Esophagus mucosa (tissue), 1 donor: ENCODE measurements at places on chromosomes 16 and 17. TPM values are rescaled to one million over a fixed set of nuclear protein-coding genes. Genes with fewer than 3 reads are reported as not detected.
A peak's percentile ranks its signal among the peaks of the same experiment; 100 is the strongest.

MPO gene
- not detected for total RNA-seq

TMIGD1 gene
- total RNA-seq: not detected

STH gene
- not detected for total RNA-seq

DNA sequence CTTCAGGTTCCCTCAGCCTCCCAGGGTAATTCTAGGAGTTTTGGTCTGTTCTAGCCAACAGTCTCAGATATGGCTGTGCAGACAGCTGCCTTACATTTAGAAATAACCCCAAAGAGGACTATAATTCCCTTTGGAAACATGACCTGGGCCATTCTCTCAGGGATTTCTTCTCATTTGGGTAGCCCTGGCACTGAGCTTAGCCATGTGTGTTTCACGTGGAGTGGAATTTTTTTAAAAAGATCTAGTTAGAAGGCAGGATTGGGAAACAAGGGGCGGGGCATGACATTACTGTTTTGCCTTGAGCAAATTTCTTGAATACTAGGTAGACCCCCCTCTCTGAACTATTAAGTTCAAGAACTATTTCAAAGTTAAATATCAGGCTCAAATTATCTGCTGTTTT is 29.6 kb upstream of the MRC2 start:
- ATAC-seq: no peak

GRCh38 chr16:85471469-85472431 is 141.4 kb upstream of the GSE1 start:
- ATAC-seq: peak; percentile 57

MAPT gene
- total RNA-seq: 0.88 TPM

NPIPA3 gene
- total RNA-seq: 1.8 TPM

PLLP gene
- 9.3 TPM for total RNA-seq

DNA sequence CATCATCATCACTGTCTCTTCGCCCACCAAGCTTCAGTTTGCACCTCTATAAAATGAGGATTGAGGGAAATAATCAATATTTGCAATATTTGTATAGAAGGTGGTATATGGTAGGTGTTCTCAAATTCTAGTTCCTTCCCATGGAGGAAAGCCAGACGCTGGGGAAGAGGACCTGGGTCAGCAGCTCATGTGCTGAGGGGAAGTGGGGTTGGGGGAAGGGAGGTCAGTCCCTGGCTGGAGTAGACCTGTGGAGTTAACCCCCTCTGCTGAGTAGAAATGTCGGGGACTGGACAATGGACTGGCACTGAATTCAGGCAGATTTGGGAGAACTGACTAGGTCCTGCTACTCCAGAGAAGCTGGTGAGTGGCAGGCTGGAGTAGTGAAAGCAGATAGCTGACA is 12.8 kb upstream of the ITGB3 start:
- ATAC-seq: no peak

DNA sequence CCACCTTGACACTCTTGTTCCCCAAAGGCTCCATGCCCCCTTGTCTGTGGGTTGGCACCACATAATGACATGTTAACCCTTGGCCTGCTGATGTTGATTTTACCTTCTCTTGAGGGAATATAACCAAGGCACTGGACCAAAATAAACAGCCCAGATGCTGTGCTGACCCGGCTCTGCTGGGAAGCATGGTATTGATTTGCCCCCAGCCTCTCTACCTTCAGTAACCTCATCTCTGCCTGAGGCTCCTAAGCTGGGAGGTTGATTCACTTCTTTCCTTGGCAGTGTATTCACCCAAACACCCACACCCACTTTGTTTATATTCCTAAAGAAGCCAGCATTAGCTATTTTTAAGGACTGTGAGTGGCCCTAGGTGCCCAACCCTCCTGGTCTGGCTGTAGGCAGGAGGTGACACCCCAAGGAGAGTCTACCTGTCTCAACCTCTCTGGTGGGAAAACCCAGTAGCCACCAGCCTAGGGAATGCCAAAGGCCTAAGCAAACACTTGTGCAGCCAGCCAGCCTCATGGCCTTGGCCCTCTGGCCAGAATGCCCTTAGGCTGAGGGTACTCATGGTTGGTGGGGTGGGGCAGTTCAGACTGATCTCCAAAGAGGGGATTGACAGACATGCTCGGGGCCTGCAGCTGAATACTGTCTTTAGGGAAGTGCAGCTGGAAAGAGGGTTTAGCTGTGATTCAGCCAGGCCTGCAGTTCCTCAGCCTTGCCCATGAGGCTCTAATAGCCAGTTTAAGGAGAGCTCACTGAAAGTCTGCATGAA is 42.7 kb downstream of the GNAO1 start:
- ATAC-seq: no peak

CCL2 gene
- total RNA-seq: 2.2 TPM

ABCC1 gene
- 33.9 TPM for total RNA-seq

DNA sequence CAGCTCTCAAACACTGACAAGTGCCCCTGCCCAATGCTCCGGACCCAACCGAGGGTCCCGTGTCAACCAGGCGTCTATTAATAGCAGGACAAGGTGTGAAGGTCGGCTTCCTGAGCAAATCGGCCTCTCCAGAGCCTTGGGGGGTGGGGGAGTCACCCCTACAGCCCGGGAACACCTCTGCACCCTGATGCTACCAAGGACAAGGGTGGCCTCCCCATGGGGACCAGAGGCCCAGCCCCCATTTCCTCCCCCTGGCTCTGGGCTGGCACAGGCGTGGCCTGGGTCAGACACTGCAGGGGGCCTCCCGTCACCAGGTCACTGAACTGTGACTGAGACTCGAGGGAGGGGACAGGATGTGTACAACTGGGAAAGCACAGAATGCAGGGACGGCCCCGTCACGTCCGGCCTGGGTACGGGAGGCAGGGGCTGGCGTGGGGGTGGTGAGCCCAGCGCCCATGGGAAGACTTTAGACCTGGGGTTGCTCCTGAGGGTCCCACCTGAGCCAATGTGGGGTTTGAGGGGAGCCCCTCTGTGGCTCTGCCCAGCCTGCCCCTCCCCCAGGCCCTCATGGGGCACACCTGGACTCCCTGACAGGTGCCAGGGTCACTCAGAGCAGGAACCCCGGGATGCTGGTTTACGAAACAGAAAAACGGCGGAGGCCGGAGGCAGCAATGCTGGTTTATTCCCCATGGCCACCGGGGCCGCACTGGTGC is 579 bp upstream of the CYBA start:
- ATAC-seq: peak; percentile 65

DNA sequence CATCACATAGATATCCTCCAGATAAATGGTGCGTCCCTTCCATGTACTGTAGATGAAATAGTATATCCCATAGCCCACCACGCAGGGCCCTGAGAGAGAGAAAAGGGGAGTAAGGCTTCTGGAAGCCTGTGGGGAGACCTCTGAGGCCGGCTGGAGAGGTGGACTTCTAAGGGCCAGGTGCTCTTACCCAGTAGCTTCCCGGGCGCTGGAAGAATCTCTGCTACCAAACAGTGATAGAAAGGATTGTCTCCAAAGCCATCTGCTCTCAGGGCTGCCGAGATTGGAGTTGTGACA is 718 bp downstream of the SAT2 start:
- peak; percentile 3 for ATAC-seq

- no peak for ATAC-seq
These were observed 155.4 kb downstream of the FOXL1 start for GRCh38 chr16:86733546-86734254.

GRCh38 chr16:88628512-88628974 is 9.8 kb upstream of the IL17C start:
- ATAC-seq: no peak

- ATAC-seq: peak; percentile 65
These were observed at the start of gene TMEM107 for GRCh38 chr17:8176197-8176940. Gene TMEM107, minus strand, starts transcription at chr17:8176380. Its CDS starts 94 bp downstream, at chr17:8176286.

PKMYT1 gene
- 16.9 TPM for total RNA-seq

GRCh38 chr17:34598161-34598776 is 18.9 kb downstream of the TMEM132E start:
- no peak for ATAC-seq

GRCh38 chr16:57741660-57742191 is 6.2 kb downstream of the KATNB1 start:
- ATAC-seq: peak; percentile 53

SCNN1G gene
- total RNA-seq: 10.1 TPM

- no peak for ATAC-seq
These were observed 25.9 kb downstream of the GRIN2C start for GRCh38 chr17:74833501-74834377.

PRCD gene
- 0.64 TPM for total RNA-seq

GRCh38 chr17:50155115-50155819 is 4.8 kb upstream of the PPP1R9B start:
- no peak for ATAC-seq

MFSD6L gene
- 0.72 TPM for total RNA-seq

HSF4 gene
- total RNA-seq: 10.9 TPM

DNA sequence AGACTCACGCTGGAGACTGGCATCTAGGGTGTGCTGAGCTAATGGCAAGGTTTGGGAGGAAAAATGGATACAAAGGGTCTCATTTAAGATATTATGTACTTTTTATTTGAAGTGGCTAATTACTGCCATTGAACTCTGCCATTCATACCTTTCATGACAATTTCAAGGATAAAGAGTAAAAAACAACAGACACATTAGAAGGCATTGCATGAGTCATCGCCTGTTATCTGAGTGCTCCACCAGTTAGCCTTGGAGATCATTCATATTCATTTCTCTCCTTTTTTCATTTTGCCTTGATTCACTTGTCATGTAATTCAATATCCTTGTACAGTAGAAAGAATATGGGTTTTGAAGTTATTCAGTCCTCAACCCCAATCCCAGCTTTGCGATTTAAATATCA is 109.5 kb downstream of the CDH8 start:
- ATAC-seq: no peak

DNA sequence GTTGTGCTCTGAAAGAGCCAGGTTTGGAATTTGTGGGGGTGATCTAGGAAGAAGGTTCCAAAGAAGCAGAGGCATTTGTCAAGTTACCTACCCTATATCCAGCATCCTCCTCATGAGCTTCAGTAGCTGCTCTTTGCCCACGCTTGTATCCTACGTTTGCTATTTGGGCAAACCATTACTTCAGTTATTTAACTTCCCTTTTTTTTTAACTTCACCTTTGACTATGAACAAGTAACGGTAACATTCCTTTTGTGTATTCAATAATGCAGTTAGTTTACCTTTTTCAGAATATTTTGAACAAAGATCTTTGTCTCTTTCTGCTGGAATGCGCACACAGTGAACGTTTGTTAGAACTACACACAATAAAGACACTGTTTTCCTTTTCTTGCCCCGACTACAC is 41.5 kb downstream of the CYB5B start:
- ATAC-seq: no peak

DNA sequence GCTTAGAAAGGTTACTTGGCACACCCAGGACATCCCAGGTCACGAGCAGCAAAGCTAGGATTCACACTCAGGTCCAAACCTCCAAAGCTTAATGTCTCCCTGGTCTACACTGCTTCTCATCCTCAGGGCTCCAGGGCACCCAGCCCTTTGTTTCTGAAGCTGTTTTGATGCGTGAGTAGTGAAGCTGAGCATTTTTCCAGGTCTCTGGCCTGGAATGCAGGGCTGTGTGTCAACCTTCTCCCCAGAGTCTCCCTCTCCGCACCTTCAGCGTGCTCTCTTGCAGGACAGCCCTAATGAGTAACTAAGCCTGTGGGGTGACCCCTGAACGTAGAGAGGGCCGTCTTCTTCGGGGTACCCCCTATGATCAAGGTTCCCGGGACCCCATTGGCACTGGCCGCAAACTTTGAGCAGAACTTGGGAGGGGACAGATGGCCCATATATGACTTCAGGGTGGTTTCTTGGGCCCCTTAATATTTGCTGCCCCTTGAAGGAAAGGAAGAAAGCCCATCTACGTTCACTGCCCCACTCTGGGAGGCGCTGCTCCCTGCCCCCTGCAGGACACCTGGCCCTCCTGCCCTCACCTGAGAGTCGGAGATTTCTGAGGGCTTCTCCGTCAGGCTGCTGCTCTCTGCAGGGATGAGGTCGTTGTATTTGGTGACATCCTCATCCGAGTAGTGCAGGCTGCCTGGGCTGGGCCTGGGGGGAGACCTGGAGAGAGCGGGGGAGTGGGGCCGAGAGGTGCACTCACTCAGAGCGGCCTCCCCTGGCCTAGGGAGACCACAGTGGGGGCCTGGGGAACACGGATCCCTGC is 36.4 kb upstream of the CDC42EP4 start:
- ATAC-seq: peak; percentile 24

DNA sequence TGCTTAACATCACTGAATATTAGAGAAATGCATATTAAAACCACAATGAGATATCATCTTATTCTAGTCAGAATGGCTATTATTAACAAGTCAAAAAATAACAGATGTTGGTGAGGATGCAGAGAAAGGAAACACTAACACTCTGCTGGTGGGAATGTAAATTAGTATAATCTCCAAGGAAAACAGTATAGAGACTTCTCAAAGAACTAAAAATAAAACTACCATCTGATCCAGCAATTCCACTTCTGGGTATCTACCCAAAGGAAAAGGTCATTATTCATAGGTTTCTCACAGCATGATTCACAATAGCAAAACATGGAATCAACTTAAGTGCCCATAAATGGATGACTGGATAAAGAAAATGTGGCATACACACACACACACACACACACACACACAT is 166.4 kb downstream of the CEP112 start:
- no peak for ATAC-seq

DNA sequence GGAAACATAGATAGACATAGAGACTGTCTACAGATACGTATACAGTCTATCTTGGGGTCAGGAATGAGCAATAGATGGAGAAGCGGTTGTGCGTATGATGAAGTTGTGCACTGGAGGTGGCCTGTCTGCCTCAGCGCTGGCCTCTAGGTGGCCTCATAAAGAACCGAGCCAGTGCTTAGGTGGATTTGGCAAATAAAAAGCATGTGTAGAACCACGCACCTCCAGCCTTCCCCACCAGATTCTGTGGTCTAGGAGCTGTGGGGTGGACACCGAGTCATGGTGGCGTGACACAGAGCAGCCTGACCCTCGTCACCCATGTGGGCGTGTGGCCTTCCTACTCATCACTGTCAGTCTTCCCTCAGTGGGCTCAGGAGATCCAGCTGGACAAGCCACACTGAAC is 34.0 kb downstream of the PGS1 start:
- no peak for ATAC-seq

TERB1 gene
- total RNA-seq: 0.08 TPM

TMEM238L gene
- total RNA-seq: 2.3 TPM
